ENCODE measurements at places on chromosomes 6 and 20. TPM values are rescaled to one million over a fixed set of nuclear protein-coding genes. Genes with fewer than 3 reads are reported as not detected.

- no peak overlapping the region for H3K4me3 ChIP-seq
- no peak overlapping the region for H3K27ac ChIP-seq
- no peak for DNase-seq
These were observed 8.4 kb downstream of the CCDC167 start for GRCh38 chr6:37491171-37491829.

Gene POPDC3
- total RNA-seq, result 6.8 TPM

Gene TRIM40
- total RNA-seq, result not detected

- H3K36me3 ChIP-seq, result no peaks in the 10 kb centered on the region
- no peaks in the 10 kb centered on the region for H3K4me1 ChIP-seq
- H3K27me3 ChIP-seq, result no peaks in the 10 kb centered on the region
- no peak overlapping the region for H3K27ac ChIP-seq
- no peak for DNase-seq
These were observed 374.5 kb downstream of the EPM2A start for GRCh38 chr6:145360865-145361264.

- no peak for DNase-seq
- no peaks in the 10 kb centered on the region for H3K36me3 ChIP-seq
- H3K4me3 ChIP-seq, result no peak overlapping the region
- H3K27ac ChIP-seq, result no peak overlapping the region
- H3K4me1 ChIP-seq, result no peaks in the 10 kb centered on the region
These were observed 191.3 kb downstream of the OR2B2 start for GRCh38 chr6:27720607-27721580.

Gene STX11
- total RNA-seq, result 134 TPM

GRCh38 chr6:4964675-4965561 lies 38.9 kb downstream of the RPP40 start:
- no peaks in the 10 kb centered on the region for H3K27me3 ChIP-seq
- H3K36me3 ChIP-seq, result no peaks in the 10 kb centered on the region
- H3K4me3 ChIP-seq, result no peak overlapping the region
- no peak overlapping the region for H3K27ac ChIP-seq
- H3K4me1 ChIP-seq, result no peaks in the 10 kb centered on the region

GRCh38 chr6:53503060-53503459 lies 41.8 kb downstream of the GCLC start:
- no peaks in the 10 kb centered on the region for H3K27me3 ChIP-seq
- H3K4me3 ChIP-seq, result no peak overlapping the region
- no peak overlapping the region for H3K27ac ChIP-seq
- H3K36me3 ChIP-seq, result peaks cover 2% of the 10 kb centered on the region
- DNase-seq, result no peak

DNA sequence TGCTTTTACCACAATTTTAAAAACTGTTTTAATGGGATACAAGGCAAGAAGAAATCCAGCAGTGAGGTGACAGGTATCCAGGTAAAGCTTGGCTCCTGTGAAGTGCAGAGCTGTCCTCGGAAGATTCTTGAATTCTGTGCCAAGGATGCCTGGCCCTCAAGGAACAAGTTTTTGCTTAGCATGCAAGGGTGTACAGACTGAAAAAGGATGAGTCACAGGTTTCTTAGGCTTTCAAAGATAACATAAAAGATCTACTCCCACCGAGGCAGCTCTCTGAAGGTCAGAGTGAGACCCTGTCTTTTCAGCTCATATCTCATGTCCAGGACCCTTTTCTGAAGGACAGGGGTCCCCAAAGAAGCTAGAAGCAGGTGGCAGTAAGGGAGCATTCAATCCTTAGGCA lies 83.3 kb downstream of the CHD6 start:
- H3K27ac ChIP-seq, result no peak overlapping the region
- H3K27me3 ChIP-seq, result no peaks in the 10 kb centered on the region
- peaks cover 8% of the 10 kb centered on the region for H3K4me1 ChIP-seq
- no peak for DNase-seq

Gene TRDN
- 0.20 TPM for total RNA-seq
